ENCODE measurements at places on chromosomes 2 and 18.

GRCh38 chr2:205464681-205465080 is 217.6 kb upstream of the NRP2 start:
- DNase-seq, result no peak

GRCh38 chr2:179842498-179843153 is 18.8 kb downstream of the ZNF385B start:
- DNase-seq, result no peak

DNA sequence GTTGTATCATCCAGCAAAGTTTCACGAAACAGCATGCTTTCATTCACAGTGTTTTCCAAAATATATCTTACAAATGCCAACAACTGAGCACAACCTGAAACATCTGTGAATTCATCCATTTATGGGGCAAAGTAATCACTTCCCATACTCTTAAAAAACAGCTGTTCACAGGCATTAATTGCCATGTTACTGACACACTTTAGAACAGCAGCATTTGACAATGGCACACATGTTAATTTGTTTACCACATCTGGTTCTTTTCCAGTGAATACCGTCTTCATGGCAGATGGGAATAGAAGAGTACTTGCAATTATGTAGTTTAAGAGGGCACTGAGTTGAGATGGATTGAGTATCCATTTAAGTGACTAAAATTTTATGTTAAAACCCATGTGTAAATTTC is 347.4 kb upstream of the LRP1B start:
- DNase-seq, result no peak

- no peak for DNase-seq
Observed at GRCh38 chr2:11572996-11573395, 39.2 kb downstream of the GREB1 start.

GRCh38 chr2:200966770-200967169 is 3.3 kb upstream of the ORC2 start:
- no peak for DNase-seq

DNA sequence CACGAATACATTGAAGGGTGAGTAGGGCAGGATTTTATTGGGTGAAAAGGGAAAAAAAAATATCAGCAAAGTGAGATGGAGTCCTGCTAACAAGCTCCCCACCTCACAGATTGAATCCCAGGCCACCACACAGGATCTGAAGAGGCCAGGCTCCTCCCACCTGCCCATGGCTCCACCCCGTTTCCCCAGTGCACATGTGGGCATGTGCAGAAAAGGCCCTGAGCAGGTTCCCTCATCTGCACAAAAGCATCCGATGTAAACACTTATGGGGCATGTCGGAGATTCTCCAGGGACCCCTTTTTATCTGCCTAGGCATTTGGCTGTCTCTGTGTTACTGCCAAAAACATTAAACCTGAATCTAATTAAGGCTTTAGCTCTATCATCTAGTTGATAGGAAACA is 35.2 kb downstream of the SKA1 start:
- no peak for DNase-seq

DNA sequence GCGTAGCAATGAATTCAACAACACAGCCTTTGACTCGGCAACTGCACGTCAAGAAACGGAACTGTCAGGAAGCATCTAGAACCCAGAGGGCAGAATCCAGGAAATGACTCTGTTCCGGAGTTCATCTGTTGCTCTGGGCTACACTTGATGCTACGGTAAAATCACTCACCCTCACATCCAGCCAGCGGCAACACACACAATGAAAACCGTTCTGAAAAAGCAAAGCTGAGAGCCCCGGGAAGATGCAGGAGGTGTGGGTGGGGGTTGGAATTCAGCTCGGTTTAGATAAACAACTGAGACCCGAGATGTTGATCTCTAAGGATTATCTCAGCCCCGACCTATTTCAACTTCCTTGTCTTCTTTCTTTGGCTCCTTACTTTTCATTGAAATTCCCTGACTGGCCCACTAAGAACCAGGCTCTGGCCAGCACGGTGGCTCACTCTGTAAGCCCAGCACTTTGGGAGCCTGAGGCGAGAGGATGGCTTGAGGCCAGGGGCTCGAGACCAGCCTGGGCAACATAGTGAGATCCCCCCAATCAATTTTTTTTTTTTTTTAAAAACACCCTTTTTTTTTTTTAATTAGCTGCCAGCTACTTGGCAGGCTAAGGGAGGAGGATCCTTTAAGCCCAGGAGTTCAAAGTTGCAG is 13.3 kb upstream of the RAB17 start:
- DNase-seq, result peak; percentile 37

- DNase-seq, result no peak
Observed at GRCh38 chr2:219434718-219435525, at the start of gene SPEG. Gene SPEG (plus strand): TSS chr2:219434843. CDS start chr2:219434978, 135 bp downstream.

GRCh38 chr2:105943977-105944376 is 199.3 kb downstream of the NCK2 start:
- DNase-seq, result no peak

- DNase-seq, result no peak
Observed at GRCh38 chr18:37487400-37487867, 78.2 kb downstream of the CELF4 start.

DNA sequence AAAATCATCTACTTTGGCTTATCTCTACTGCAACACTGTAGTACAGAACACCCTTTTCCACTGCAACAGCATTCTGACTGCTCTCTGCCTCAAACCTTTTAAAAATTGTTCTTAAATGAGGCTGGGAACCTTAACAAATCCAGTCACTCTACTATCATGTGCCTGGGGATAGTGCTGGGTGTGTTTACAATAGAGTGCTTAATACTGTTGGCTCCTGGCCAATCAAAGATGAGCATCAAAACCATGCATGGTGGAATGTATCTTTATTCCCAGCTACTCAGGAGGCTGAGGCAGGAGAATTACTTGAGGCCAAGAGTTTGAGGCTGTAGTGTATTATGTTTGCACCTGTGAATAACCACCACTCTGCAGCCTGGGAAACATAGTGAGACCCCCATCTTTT is 7.4 kb downstream of the ANKAR start:
- DNase-seq, result no peak

- DNase-seq, result no peak
Observed at GRCh38 chr2:239268549-239268948, 132.3 kb downstream of the HDAC4 start.

GRCh38 chr2:20444101-20444992 is 2.5 kb upstream of the RHOB start:
- DNase-seq, result no peak

GRCh38 chr2:70977605-70978205 is 725 bp upstream of the ANKRD53 start:
- DNase-seq, result no peak

DNA sequence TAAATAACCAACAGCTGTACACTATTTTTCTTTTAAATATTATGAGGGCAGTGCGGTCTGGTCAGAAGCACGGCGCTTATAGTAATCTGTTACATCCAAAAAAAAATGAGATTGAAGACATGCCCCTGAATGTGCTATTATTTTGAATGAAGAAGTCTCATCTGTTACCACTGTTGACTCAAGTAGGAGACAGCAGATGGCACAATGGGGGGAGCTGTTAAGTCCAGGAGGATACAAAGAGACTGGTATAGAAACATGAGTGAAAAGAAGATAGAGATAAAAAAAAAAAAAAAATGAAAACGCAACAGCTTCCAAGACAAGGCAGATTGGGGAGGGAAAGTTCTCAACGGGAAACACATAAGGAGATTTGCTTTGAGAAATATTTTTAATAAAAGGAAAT is 425.5 kb upstream of the PKDCC start:
- no peak for DNase-seq

DNA sequence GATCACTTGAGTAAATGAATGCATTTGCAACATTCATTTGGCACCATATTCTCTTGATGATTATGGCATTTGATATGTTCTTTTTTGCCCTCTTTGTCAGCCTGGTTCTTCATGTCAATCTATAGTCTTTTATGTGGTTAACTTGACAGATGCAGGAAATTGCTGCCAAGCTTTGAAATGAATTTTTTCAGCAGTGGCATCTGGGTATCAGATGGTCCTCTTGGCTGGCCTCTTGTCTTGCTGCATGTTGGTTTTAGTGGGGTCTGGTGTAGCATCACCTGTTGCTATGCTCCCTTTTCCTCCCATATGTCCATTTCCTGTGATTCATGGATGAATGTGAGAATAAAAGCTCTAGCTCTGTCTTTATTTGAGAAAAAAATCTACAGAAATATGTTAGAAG is 119.9 kb downstream of the DPP4 start:
- DNase-seq, result no peak

DNA sequence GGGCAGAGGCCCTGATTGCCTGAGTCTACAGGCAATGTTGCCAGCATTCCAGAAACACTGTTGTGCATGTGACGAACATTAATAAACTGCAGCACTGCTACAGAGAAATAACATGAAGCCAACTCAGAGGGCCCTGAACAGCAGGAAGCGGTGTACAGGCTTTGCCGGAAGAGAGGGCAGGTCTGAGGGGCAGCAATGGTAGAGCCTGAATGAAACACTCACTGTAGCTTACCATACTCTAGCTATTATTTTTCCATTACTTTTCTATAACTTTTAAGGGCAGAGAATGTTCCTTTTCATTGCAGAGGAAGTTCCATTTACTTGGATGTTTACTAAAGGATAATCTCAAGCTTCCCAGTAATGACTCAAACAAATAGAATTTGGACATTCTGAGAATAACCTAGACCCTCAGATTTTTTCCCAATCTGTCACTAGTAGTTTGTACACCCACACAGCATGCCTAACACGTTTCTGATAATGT is 150.4 kb downstream of the MTX2 start:
- DNase-seq, result no peak

- peak; percentile 52 for DNase-seq
Observed at GRCh38 chr2:38959938-38960608, 70.4 kb downstream of the ARHGEF33 start.

Data from CD8-positive, alpha-beta memory T cell (primary cell).